ENCODE measurements at places on chromosomes 7 and 10.

DNA sequence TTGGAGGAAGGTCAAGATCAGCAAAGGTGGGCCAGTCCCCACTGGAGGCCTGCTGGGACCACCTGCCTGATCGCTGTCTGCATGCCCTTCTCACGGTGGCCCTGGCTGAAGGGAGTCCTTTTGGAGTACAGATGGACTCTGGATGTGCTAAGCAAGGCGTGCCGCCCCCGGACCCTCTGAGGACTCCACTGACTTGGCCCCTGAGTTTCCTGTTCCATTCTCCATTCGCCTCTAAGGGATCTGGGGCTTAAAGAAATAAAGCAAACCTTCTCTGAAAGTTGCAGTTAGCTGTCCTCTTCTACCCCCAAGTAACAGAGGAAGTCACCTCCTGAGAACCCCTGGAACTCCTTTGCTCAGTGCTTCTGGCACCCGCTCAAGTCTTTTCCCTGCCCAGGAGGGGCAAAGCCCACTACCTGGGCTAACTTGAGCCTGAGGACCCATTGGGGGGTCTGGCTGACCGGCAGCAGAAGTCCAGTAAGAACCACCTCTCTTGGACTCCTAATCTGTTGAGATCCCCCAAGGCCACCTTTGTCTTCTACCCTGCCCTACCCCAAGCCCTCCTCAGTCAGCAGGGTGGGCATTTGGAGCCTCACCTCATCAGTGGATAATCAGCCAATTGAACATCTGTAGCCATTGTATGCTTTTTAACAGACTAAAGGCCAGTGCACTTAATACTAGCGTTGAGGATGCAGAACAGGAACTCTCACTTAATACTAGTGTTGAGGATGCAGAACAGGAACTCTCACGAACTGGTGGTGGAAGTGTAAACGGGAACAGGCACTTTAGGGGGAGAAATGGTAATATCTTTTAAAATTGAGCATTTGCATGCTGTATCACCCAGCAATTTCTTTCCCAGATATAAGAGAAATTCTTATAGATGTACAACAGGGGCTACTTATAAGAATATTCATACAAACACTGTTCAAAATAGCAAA lies 2.2 kb downstream of the TBATA start:
- no peak for DNase-seq

GRCh38 chr10:86361156-86362128 lies 5.2 kb downstream of the GRID1 start:
- no peak for DNase-seq

- DNase-seq = no peak
Measured at GRCh38 chr10:86091216-86091615, 275.4 kb downstream of the GRID1 start.

- no peak for DNase-seq
Measured at GRCh38 chr10:12513003-12513365, 163.6 kb downstream of the CAMK1D start.

DNA sequence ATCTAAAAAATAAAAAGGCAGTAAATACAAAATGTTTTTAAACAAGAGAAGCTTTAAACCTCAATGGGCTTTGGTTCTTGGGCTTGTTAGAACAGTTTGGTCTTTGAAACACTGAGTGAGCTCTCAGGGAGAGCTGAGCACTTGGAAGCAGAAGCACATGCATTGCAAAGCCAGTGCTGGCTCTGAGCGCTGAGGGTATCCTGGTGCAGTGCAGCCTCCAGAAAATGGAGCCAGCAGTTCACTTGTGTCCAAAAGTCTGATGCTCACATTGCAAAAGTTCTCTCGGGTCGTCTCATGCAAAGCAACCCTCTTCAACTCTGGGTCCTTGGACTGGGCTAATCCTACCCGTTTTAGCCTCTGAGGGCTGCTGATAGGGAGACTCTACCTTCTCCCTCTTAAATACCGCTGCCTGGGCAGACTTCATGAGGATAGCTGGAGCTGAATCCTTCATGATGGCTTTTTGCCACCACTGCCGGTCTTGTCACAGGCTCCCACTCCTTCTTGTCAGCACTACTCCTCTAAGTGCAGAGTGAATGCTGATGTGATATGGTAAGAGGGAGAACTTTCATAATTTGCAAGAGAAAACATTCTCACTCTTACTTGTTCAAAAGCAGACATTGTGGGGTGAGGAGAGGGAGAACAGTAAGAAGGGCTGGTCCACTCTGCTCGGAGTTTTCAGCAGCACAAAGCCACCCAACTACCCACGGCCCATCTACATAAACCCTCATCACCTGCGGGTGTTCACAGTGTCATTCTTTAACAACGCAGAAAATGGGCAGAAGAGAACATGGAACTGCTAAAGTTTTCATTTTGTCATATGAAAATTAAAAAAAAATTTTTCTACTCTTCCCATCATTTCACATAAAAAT lies 42.2 kb upstream of the BMPER start:
- DNase-seq = no peak

GRCh38 chr10:119416855-119417254 lies 125.7 kb downstream of the RGS10 start:
- DNase-seq = peak; percentile 55

- no peak for DNase-seq
Measured at GRCh38 chr7:46939089-46939488, 642.8 kb downstream of the TNS3 start.

DNA sequence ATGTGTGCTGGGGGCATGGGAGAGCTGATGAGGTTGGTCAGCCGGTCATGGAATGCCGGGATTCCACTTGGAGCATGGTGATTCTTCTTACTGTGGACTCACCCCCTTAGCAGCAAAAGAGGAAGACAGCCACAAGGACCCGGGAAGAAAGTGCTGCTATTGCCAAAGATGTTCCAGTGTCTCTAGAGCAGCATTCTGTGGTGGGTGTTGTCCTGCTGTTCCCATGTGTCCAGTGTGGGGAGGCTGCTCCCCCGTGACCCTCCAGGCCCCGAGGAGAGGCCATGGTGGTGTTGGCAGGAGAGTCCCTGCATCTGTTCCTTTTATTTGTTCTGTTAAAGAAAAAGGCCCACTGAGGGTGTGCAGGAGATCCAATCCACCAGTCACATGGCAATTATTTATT lies 499.4 kb downstream of the RPS24 start:
- no peak for DNase-seq

- no peak for DNase-seq
Measured at GRCh38 chr7:141844256-141844655, 3.0 kb upstream of the PRSS37 start.

DNA sequence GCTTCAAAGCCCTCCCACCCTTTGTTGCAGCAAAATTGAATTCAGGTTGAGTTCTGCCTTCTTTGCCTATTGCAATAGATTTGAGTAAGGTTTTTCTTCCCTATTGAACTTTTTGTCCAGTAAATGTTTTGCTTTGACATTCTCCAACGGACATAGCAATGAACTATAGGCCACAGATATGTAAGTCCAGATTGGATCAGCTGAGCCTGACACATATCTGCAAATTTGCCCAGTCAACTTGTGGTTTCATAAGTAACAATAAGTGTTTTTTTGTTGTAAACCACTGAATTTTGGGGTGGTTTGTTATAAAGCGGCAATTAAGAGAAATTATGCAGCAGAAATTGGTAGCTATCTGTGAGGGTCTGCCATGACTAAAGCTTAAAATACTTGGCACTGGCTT lies 332.1 kb upstream of the SORCS1 start:
- no peak for DNase-seq

GRCh38 chr10:97320480-97321031 lies 1.5 kb downstream of the FRAT1 start:
- no peak for DNase-seq

GRCh38 chr7:89023877-89024276 lies 228.3 kb upstream of the TEX47 start:
- no peak for DNase-seq

DNA sequence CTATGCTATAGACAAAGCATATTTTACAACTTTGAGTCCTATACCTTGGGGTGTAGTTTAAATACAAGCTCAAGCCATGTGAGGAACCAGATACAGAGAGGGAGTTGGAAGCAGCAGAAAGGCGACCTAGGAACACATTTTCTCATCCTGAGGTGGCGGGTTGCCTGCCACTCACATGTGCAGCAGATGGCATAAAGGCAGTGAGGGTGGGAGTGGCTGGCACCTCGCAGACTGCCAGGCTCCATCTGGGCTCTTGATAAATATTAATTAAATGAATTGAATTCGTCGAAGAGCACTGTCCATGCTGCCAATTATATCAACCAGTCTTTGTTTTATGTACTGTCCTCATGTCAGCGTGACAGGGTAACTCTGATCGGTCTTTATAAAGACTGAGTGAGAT lies 79.0 kb upstream of the SEMA3C start:
- no peak for DNase-seq

DNA sequence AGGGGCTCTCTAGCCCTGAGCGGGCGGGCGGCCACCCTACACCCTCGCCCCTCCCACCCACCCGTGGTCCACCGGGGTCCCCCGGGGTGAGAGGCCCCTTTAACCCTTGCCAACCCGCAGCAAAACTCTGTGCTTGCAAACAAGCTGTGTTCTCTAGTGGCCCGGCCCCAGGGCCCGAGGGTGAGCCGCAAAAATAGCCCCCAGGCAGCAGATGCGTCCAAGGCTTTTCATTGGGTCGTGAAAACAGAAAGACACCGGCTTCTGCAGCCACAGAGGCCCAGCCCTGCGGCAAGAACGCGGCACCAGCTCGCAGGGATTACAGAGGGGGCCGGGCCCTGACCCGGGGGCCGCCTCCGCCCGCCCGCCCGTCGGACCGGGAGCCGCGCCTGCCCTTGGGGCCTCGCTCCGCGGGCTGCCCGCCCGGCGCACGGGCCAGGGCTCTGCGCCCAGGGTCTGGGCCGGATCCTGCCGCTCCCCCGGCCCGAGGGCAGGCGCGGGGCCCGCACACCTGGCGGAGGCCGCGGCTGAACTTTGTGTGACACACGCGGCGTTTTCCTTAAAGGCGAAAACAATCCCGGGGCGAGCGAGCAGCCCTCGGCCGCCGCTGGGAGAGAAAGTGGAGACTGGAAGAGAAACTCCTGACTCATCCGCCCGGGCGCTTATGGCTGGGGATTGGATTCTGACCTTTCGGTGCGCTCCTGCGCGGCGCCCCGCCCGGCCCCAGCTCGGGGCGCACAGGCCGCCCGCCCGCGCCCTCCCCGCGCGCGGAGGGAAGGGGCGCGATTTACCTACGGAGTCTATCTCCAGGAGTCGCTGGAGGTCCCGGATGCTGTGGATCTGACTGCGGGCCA lies 2.8 kb downstream of the PDGFA start:
- DNase-seq = peak; percentile 83

GRCh38 chr7:97005183-97006054 lies at the start of gene DLX6:
DLX6 (plus strand) TSS chr7:97005553; CDS start chr7:97005978, 425 bp downstream.
- DNase-seq = peak; percentile 20

DNA sequence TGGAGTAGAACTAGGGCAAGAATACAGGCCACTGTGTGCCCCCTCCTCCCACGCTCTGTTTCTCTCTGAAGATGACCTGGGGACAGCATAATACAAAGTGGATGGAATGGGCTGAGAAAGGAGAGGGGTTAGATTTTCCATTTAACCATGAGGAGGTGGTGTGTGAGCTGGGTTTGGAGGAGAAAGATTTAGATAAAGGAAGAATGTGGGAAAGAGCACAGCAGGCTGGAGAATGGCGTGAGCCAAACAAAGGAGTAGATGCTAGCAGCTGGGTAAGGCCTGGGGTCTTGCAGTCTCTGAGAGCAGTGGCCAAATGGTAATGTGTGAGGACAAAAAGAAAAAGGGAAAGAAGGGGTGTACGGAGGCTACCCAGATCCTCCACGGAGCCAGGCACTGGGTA lies 8.6 kb downstream of the PNLIPRP2 start:
- no peak for DNase-seq

GRCh38 chr7:23539494-23539907 lies 7.7 kb upstream of the TRA2A start:
- DNase-seq = no peak

GRCh38 chr7:97218767-97219166 lies 101.3 kb downstream of the SDHAF3 start:
- DNase-seq = no peak

- no peak for DNase-seq
Measured at GRCh38 chr7:105298439-105298894, 90.3 kb downstream of the SRPK2 start.

DNA sequence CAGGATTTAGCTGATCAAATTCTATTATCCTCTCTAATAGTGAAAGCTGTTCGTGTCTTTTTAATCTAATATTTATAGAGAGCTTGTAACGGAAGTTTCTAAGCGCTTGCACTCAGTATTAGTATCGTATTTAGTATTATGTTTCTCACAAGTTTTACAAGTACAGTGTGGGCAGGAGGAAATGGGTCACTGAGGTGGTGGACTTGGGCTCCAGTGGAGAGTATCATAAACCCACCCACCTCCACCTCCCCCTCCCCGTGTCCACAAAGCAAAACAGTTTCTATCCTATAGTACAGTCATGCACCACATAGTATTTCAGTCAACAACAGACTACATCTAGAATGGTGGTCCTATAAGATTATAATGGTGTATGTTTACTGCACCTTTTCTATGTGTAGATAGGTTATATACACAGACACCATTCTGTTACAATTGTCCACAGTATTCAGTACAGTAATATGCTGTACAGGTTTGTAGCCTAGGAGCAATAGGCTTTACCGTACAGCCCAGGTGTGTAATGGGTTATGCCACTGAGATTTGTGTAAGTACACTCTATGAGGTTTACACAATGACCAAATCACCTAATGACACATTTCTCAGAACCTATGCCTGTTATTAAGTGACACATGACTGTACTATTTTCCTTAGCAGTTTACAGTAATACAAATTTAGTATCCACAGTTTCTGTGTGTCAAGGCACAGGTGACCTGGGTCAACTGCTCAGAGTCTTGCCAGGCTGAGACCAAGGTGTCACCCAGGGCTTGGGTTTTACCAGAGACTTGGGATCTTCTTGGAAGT lies 1021.3 kb upstream of the C7orf33 start:
- DNase-seq = no peak

- DNase-seq = no peak
Measured at GRCh38 chr10:131013281-131013912, 298.1 kb downstream of the TCERG1L start.

GRCh38 chr10:49177391-49178355 lies 10.5 kb downstream of the TMEM273 start:
- peak; percentile 95 for DNase-seq

GRCh38 chr10:82149674-82150073 lies 274.7 kb downstream of the NRG3 start:
- no peak for DNase-seq

DNA sequence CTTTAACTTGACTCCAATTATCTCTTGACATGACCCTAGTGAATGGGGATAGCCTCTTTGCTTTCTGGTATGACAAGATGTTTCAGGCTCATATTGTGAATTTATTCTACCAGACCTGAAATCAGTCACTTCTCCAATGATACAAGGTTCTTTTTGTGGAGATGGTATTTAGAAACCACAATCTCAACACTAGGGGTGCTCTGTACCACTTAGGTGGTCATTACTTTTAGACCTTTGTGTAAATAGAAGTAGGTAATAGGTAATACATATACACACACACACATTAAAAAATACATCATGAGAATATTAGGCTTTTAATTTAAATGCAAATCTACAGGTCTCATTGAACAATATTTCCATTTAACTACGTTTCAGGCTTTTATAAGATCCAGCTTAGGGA lies 199.0 kb upstream of the RHOBTB1 start:
- no peak for DNase-seq

- no peak for DNase-seq
Measured at GRCh38 chr7:15765753-15766152, 79.3 kb upstream of the MEOX2 start.

GRCh38 chr7:17495655-17496394 lies 197.4 kb downstream of the AHR start:
- no peak for DNase-seq

Data from EL (cell line).